ENCODE measurements at places on chromosomes 11 and 22.
A peak's percentile ranks its signal among the peaks of the same experiment; 100 is the strongest.

DNA sequence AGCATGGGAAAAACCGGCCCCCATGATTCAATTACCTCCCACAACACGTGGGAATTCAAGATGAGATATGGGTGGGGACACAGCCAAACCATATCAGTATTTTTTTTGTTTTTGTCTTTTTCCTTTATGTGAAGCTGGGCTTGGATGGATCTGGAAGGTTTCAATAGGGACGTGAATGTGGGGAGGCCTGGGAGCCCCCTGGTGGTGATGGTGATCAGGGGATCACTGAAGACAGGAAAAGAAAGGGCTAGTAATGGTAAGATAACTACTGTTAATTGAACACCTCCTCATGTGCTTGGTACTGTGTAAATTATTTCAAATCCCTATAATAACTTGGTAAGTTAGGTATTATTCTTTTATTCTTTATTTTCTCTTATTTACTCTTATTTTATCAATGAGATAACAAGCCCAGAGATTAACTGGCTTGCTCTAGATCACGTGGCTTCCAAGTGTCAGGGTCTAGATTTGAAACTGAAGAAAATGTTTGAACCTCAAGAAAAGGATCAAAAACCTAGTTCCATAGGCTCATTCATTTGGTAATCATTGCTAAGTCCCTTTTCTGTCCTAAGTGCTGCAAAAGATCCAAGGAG is 364.2 kb downstream of the TENM4 start:
- DNase-seq = no peak

- peak; percentile 62 for DNase-seq
Measured at GRCh38 chr11:284105-285020, 4.6 kb upstream of the PGGHG start.

GRCh38 chr11:97502201-97502600 is 1112.4 kb downstream of the JRKL start:
- DNase-seq = no peak

GRCh38 chr11:64803846-64804345 is 882 bp upstream of the MAP4K2 start:
- peak; percentile 44 for DNase-seq

- no peak for DNase-seq
Measured at GRCh38 chr11:35909511-35910265, 34.2 kb upstream of the LDLRAD3 start.

- no peak for DNase-seq
Measured at GRCh38 chr22:45534339-45535192, 31.9 kb downstream of the FBLN1 start.

DNA sequence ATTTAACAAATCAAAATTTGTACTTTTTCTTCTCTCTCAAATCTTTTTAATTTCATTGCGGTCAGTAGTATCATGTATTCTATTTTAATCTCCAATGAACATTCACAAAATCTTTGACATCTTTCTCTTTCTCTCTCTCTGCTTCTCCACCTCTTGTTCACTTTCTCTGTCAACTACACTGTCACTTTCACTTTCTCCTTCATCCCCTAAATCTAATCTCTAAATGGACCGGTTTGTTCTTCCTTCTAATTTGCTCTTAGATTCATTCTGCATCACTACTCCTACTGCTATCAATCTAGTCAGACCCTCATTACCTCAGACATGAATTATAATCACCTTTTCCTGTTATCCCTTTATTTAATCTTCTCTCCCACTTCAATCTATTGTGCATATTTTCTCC is 18.6 kb downstream of the CCDC73 start:
- DNase-seq = no peak

DNA sequence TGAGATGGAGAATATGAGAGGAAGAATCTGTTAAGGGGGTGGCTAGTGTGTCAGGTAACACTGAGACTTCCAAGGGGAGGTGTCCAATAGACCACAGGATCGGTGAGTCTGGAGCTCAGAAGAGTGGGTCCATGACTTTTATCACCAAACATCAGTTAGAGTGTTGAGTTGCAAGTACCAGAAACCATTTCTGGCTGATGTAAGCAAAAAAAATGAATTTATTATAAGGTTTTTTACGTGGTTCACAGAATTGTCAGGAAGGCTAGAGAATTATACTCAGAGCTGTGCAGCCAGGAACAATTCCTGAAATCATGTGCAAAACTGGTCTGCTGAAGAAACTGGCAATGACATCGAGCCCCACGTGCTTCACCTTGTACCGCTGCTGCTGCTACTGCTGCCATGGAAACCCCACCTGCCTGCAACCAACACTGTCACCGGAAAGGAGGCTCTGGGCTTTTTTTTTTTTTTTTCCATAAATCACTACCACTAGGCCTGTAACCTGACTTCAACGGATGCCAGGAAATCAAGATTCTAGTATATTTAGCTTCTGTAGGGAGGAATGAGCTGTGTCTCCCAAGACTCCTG is 16.6 kb upstream of the STK33 start:
- no peak for DNase-seq

- DNase-seq = no peak
Measured at GRCh38 chr11:123702139-123702538, 39.3 kb downstream of the ZNF202 start.

GRCh38 chr11:28820296-28820989 is 712.3 kb downstream of the METTL15 start:
- no peak for DNase-seq

- DNase-seq = no peak
Measured at GRCh38 chr11:118010738-118011461, 24.7 kb downstream of the IL10RA start.

DNA sequence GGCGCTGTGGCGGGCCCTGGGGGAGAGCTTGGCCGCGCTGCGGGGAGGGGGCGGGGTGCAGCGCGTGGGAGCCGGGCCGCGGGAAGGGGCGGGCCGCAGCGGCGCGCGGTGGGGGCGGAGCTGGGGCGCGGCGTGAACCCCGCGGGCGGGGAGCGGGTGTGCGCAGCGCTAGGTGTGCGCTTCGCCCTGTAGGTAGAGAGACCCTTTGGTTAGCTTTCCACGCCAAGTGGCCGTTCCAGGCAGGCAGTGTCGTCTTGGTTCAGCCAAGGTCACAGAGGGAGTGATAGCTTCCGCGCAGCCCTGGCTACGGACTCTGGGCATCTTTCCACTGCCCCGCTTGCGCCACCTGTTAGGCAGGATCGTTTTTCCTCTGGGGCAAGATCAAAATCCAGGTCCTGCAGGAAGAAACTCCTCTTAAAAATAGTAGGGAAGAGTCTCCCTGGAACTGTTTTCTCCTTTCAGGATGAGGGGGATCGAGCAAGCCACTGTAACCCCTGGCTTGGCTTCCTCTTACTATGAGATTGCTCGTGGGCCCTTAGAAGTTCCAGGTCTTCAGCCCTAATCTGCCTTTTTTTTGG is 434 bp downstream of the BANF1 start:
- DNase-seq = no peak

GRCh38 chr22:42294034-42294985 is 23.9 kb upstream of the TCF20 start:
- no peak for DNase-seq

DNA sequence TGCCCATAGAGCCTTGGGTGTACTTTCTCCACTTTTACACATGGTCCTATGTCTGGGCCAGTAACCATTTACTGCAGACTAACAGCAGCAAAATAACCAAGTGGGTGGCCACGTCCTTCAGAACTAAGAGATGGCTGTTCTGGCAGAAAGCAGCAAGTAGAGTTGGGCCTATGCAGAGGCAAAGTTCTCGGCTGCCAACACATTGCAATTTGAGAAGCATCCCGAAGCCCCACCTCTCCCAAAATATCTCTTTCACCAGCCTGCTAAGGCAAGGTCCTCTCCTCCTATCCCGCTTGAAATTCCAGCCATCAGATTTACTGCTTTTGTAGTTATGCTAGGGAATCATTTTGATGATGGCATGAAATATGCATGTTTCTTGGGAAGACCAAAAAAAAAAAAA is 118.5 kb upstream of the APOA1 start:
- DNase-seq = no peak

DNA sequence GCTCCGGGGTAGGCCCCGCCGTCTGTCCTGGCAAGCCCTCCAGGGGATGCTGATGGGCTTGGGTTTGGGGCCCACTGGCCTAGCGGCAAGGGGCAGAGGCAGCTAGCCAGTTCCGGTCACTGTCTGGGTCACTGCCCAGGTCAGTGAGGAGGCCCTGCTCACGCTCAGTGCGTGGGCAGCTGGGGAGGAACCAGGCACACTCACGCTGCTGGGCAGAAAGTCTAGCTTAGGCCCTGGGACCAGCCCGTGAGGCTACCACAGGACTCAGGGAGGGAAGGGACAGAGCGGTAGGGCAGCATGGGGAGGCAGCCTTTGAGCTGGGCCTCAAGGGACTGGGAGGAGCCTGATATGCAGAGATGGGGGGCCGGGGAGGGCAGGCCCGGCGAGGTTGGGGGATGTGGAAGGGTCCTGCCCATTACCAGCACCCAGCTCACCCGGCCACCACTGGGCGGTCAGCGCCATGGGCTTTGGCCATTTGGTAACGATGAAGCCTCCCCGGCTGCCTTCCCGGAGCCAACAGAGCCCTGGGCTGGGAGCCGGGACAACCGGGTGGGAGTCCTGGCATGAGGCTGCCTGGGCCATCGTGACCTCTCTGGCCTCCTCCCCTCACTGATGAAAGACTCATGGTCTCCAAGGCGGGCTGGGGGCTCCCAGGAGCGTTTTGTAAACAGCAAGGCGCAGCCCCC is 14.2 kb downstream of the SHISAL1 start:
- DNase-seq = no peak

GRCh38 chr22:35419756-35420155 is 19.8 kb downstream of the MCM5 start:
- no peak for DNase-seq

GRCh38 chr22:47202819-47203553 is 440.5 kb downstream of the TBC1D22A start:
- peak; percentile 29 for DNase-seq

GRCh38 chr11:102416976-102417375 is 35.6 kb downstream of the TMEM123 start:
- DNase-seq = no peak

GRCh38 chr11:3920148-3920852 is 64.8 kb downstream of the STIM1 start:
- peak; percentile 88 for DNase-seq

DNA sequence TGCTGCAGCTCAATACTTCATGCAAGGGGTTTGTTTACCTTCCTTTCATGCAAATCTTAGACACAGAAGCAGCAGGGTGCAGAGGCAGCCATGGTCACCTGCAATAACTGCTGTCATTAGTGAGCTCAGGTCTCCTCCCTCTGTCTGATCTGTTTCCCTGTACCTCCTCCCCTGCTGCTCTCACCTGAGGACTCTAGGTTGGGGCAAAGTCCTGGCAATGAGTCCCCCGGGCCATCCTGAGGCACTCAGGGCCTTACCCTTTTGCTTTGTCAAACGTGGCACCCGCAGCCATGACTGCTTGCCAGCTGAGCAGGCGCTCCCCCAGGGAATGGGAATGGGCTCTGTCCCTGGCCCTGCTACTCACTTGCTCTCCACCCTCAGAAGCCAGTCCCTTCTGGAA is 3.9 kb downstream of the LRRC10B start:
- no peak for DNase-seq

DNA sequence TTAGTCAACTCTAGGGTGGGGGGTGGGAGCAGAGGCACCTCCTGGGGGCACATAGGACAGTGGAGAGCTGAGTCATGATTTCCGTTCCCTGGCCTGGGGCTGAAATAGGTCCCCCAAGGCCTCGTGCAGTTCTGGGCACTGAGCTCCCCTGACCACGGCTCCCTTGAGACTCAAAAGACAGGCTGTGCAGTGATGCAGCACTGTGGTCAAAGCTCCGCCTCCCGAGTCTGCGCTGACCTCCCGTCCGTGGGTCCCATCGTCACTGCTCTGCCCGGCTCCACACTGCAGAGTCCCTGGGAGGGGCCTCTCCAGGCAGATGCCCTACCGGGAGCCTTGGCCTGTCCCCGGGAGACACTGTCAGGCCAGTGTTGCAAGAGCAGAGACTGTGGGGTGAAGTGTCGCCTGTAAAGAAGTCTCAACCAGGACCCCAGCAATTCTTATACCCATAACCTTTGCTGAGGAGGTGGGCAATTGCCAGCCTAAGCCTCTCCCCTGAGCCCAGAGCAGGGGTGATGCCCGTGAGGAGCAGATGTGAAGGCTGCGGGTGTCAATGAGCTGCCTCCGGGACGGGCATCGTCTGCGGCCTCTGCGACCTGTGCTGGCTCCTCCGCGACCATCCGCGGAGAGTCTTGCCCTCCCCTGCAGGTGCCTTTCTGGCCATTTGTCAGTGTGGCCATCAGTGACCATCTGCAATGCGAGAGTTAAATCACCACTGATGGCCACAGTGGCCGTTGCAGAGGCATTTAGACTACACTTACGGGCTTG is 877.3 kb downstream of the BRD1 start:
- no peak for DNase-seq

- DNase-seq = no peak
Measured at GRCh38 chr11:1994121-1994520, 3.5 kb downstream of the H19 start.

DNA sequence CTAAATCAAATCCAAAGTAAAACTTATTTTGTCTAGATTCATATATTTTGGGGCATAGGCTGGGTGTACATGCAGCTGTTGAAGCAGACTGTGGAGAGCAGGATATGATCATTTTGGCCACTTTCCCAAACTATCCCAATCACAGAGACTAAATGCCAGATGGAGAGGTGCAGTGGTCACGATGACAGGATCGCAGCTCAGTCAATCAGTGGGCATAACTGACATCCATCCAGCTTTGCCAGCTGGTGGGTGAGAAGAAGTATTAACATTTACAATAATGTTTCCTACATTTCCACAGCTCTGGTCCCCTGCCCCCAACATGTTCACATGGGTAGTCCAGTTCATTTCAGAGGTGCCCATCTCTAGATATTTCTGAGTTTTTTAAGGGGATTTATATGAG is 255.5 kb upstream of the SESN3 start:
- DNase-seq = no peak

DNA sequence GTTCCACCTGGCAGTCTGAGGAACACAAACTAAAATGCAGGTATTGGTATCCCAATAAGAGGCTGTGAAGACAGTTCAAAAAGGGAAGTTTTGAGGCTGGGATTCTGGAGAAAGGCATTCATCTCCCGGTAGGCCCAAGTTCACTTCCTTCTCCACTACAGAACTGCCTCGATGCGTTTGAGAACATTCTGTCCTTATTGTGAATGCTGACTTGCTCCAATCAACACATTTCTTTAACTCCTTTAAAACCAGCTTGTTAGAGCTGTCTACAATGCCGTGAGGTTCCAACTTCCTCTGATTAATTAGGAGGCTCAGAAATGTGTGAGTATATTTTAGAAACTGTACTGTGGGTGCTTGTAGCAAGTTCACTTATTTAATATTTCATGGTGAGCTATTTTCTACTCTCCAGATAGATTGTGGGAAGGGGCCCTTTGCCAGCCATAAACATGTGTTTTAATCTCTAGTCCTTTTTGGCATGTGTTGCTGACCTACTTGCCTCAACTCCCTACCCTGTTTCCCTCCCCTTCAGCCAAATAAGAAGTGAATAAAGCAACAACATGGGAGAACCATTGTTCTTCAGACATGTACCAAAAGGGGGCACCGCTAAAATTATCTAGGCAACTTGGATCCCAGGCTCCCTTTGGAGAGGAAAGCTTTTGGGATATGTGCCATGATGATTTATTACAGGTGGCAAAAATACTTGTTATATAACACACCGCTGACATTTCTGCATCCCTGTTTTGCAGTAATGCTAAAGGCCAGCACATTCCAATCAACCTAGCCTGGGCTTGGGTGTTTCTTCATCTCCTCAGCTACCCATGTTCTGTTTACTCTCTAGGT is 245.6 kb downstream of the BLID start:
- no peak for DNase-seq

GRCh38 chr11:71180694-71181470 is 71.5 kb downstream of the SHANK2 start:
- no peak for DNase-seq

- no peak for DNase-seq
Measured at GRCh38 chr22:44188986-44189630, 8.4 kb downstream of the PARVG start.

Measured in natural killer cell treated with Interleukin-12 subunit alpha and Interleukin-12 subunit beta and Interleukin-15 and Interleukin-18, amount 100 ng/mL, for 72 hours (primary cell).